NCI-H2107 (cell line): ENCODE measurements at places on chromosomes 5 and 9.

GRCh38 chr9:137757613-137758029 lies 120.0 kb upstream of the CACNA1B start:
- DNase-seq, result no peak

DNA sequence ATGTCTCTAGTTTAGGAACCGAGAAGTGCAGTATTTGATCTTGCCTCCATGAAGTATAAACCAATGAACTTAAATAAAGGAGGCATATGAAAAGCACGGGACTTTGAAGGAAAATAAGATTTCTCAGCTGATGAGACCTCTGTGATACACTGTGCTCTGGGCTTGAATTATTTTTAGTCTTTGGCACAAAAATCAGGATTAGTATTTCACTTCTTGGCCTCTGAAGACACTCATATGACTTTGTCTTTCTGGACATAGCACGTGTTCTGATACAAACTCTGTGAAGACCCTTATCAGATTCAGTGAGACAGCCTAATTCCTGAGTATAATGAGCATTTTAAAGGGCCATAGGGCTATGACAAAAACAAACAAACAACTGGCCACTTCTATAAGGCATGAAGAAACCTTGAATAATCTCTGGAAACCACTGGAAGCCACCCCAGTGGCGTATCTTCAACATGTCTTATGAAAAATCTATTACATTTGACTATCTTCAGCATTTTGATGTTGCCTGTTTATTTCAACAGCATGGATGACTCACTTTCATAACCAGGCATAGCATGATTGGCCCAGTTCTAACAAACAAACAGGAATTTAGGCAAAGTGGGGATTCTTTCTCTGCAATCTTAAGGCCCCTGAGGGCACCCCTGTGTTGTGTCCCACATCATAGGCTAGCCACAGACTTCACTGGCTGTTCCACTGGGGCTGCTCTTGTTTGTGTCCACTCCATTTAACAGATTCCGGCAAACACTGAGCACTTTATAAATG lies 90.3 kb upstream of the ZNF462 start:
- no peak for DNase-seq

DNA sequence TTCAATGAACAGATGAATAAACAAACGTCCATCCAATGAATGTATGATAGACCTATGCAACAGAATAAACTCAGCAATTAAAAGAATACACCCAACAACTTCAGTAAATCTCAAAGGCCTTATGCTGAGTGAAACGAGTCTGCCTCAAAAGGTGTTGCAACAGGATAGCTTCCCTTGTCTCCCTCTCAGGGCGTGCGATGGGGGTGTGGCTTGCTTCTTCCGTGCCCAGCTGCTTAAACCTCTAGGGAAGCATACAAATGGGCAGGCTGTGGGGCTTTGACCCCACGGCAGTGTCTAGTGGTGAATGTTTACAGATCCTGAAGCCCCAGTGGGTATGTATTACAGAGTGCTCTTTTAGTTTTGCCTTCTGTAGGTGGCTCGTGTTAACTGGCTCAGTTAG lies 87.0 kb upstream of the CCL21 start:
- peak; percentile 2 for DNase-seq

DNA sequence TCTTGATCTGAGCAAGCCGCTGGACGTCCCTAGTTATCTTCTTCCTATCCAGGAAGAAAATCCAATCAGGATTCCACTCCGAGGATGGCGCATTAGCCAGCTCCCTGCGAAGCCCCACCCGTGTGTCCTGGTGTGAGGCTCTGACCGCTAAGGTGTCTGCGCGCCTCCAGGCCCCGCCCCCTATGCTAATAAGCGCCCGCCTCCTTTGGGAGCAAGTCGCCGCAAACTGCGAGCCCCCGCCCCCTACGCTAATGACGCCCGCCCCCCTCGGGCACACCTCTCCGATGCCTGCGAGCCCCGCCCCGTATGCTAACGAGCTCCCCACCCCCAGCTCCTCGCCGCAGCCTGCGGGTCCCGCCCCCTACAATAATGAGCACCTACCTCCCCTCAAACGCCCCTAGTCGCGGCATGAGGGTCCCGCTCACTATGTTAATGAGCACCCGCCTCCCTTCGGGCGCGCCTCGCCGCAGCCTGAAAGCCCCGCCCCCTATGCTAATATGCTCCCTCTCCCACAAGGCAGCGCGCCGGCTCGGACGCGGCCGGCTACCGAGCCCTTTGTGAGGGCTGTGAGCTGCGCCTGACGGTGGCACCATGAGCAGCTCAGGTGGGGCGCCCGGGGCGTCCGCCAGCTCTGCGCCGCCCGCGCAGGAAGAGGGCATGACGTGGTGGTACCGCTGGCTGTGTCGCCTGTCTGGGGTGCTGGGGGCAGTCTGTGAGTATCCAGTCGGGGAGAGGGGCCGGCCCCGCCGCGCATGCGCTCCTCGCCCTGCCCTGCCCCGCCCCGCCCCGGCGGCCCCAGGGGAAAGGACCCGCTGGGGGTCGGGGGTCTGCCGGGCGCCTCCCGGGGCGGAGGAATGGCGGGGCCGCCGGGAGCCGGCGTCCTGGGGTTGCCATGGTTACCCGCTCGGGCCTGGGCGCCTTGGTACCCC lies at the start of gene CACFD1:
Gene CACFD1 (plus strand): TSS at position 503 of the 929 bp plus-strand sequence. CDS start 89 bp downstream, at position 592.
- peak; percentile 85 for DNase-seq

- no peak for DNase-seq
Measured at GRCh38 chr5:54620141-54620933, 102.8 kb downstream of the SNX18 start.

GRCh38 chr9:137280474-137281344 lies 3.2 kb downstream of the TOR4A start:
- DNase-seq, result no peak

DNA sequence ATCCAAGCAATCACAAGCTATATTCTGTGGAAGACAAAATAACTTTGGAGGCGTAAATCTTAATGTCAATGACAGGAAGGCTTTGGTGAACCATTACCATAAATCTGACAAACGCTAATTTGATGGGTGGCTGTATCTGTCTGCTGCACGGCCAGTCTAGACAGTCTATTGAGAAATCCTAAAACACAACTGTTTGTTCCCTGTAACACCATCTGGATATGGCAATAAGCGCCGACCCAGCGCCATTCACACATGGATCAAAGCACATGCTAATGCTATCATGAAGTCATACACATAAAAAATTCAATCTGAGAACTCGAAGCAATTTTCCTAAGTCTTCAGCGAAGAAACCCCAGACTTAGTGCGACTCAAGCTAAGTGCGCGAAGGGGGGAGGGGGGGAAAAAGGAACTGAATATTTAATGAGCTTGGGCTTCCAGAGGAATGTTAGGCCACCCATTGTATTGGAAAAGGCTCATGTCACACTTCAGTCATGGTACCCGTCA lies 95.1 kb downstream of the ARL15 start:
- no peak for DNase-seq

DNA sequence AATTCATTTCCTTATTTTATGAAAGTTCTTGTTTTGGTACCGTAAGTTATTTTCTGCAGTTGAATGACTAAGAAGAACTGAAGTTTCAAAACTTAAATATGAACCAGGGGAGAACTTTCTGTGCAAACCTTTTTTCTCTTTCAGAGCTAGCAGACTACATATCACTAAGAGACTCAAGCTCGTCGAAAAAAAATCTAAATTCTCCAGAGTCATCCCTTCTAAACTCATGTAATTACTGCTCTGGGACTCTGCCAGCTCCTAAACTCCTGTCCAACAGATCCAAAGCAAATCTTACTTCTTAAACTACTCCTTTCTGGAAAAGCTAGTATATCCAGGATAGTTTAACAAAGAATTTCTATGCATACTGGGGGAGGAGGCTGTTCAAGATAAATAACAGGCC lies 87.0 kb upstream of the NR5A1 start:
- DNase-seq, result no peak

DNA sequence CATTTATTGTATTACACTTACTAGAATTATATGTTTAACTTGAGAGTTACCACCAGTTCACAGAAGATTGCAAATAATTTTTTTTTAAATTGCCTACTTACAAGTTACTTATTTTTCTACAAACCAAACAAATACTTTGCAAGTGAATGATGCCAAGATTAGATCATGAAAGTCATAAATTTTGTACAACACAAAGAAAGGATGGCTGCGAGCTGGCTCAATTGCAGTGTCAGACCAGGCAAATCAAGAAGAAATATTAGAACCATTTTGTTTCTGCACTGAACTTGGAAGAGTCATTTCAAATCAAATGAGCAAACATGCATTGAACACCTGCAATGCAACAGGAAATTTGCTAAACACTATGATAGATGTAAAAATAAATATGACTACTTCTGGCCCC lies 97.3 kb downstream of the PLCXD3 start:
- DNase-seq, result no peak

DNA sequence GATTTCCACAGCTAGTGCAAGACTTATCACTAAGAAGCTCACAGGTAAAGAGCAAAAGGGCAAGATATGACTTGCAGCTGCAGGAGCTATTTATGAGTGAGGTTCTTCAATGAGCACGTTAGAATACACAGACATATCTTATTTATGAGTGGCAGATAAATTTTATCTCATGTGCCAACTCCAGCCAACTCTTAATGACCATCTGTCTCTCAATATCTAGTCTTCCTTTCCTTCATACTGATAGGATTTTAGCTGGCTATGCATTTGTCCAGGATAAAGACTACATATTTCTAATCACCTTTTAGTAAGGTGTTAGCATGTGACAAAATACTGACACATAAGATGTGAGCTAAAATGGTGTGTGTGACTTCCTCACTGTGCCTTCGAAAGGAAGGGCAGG lies 304.5 kb downstream of the TRPM3 start:
- DNase-seq, result no peak
